NCI-H1694 (cell line): ENCODE measurements at places on chromosomes 11 and 22.

DNA sequence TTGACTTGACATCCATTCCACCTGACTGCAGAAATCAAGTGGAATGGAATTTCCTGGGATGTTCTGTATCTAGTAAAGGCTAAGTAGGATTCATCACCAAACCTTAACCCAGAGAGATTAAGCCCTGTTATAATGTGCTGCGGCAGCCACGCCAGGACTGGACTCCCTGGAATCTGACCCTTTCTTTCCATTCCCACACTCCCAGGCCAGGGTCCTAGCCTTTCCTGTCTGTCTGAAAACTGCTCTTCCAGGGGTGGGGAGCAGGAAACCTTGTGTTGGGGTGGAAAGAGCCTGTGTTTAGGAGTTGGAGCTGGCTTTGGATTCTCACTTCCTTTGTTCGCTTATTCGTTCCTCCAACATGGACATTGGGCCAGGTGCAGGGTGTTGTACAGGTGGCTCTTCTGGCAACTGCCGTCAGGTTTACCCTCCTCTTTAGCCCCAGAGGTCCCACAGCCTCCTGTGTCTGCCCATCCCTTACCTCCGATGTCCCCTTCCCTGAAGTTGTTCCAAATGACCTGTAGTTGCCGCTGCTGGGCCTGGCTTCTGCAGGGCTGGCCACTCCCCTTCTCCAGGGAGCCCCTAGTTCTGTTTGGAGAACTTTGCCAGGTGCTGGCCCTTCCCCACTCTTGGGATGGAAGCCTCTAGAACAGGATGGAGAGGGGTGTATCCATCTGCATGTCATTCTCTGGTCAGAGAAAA, 20.5 kb upstream of the PARVB start:
- DNase-seq = no peak

DNA sequence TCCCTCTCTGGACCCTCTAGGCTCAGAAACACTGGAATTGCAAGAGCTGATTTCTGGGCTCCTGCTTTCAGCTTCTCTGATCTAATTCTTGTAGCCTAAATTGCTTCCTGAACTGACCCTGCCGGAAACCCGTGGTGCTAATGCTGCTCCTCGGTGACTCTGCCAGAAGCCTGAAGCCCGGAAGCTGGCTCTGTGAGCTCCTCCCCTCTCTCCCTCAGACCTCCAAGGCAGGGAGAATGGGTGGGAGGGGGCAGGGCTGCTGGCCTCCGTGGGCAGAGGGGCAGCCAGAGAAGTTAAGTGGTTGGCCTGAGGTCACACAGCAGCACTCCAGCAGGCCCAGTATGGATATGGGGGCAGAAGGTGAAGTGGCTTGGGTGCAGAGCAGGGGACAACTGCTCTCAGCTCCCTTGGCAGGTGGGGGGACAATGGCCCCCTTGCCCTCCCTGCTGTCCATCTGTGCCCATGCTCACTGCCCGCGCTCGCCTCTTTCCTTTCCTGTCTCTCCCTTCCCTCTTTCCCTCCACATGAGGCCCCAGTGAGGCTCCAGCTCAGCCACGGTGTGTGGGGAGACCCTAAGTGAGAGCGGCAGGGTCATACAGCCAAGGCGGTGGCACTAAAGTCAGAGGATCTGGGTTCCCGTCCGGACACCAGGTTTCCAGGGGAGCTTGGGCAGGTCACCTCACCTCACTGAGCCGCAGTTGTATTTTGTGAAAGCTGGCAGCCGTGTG, 16.2 kb downstream of the CAPN5 start:
- no peak for DNase-seq

- DNase-seq = no peak
These were observed 35.4 kb downstream of the MYO18B start for GRCh38 chr22:25777411-25777810.

GRCh38 chr11:110774138-110775014, 62.1 kb upstream of the ARHGAP20 start:
- no peak for DNase-seq

DNA sequence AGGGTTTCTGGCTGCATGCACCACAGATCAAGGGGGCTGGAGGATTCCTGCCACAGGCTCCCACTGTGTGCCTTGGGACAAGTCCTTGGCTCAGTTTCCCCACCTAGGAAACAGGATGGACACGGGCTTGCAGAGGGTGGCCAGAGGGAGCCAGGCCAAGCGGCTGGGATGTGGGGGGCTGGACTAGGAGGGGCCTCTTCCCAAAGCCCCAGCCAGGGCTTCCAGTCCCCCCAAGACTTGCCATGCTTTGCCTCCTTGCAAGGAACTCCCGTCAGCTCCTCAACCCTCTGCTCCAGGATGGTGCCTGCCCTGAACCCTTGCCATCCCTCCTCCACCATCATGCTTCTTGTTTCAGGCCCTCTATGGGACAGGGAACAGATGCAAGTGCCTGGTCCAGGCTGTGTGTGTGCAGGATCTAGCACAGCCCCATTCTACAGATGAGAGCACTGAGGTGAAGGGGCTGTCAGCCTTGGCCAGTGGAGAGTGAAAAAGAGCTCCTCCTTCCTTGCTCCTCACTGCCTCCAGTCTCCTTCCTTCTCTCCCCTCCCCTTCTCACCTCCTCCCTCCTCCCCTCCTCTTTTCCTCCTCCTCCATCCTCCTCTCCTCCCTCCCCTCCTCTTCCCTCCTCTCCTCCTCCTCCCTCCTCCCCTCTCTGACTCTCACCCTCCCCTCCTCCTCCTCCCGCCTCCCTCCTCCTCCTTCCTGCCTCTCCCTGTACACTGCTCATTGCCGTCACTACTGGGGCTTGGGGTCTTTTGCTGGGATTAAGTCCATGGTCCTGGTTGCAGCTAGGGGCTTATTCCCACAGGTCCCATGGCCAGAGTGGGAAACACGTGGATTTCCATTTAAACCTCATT, 13.3 kb upstream of the FGF19 start:
- no peak for DNase-seq

DNA sequence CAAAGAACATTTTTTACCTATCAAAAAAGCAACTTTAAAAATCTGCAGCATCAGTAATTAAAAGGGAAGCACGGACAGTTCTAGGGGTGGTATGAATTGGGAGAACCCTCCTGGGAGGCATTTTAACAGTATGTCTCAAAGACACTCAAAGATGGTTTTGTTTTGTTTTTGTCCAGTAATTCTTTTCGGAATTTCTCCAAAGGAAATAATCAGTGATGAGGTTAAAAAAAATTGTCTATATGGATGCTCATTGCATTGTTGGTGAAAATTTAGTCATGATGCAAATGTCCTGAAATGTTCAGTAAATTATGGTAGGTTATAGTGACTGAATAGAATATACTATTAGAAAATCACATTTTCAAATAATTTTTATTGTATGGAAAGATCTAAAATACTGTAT, 115.1 kb downstream of the ATXN10 start:
- no peak for DNase-seq

- DNase-seq = no peak
These were observed 301.8 kb upstream of the SORL1-AS1 start for GRCh38 chr11:121754598-121754997.

GRCh38 chr11:60953781-60954180, 1.8 kb upstream of the SLC15A3 start:
- no peak for DNase-seq

DNA sequence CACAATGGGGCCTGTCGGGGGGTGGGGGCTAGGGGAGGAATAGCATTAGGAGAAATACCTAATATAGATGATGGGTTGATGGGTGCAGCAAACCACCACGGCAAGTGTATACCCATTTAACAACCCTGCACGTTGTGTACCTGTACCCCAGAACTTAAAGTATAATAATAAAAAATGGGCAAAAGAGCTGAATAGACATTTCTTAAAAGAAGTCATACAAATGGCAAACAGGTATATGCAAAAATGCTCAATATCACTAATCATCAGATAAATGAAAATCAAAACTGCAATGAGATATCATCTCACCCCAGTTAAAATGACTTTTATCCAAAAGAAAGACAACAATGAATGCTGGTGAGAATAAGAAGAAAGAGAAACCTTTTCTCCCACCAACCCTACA, 363.7 kb upstream of the MPPED2 start:
- no peak for DNase-seq

GRCh38 chr22:27594474-27595134, 207.0 kb downstream of the MN1 start:
- DNase-seq = no peak

GRCh38 chr11:120532832-120533196, 21.3 kb downstream of the GRIK4 start:
- no peak for DNase-seq

- DNase-seq = no peak
These were observed 19.2 kb upstream of the PGM2L1 start for GRCh38 chr11:74417379-74417804.

DNA sequence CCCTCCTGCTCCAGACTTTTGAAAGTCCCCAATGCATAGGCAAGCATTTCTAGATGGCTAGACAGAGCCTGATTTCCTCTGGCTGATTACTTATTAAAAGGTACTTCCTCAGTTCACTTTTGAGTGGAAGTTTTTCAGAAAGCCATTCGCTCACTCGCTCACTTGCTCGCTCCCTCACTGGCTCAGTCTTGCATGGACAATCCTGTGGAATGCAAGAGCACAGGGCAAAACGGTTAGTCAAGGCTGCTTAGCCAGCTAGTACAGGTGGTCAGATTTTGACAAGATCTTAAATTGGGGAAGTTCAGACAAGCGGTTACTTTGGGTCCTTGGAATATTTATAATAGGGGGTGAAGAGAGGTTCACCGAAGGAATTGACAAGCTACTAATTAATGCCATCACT, 101.0 kb downstream of the ARL14EP start:
- DNase-seq = no peak

DNA sequence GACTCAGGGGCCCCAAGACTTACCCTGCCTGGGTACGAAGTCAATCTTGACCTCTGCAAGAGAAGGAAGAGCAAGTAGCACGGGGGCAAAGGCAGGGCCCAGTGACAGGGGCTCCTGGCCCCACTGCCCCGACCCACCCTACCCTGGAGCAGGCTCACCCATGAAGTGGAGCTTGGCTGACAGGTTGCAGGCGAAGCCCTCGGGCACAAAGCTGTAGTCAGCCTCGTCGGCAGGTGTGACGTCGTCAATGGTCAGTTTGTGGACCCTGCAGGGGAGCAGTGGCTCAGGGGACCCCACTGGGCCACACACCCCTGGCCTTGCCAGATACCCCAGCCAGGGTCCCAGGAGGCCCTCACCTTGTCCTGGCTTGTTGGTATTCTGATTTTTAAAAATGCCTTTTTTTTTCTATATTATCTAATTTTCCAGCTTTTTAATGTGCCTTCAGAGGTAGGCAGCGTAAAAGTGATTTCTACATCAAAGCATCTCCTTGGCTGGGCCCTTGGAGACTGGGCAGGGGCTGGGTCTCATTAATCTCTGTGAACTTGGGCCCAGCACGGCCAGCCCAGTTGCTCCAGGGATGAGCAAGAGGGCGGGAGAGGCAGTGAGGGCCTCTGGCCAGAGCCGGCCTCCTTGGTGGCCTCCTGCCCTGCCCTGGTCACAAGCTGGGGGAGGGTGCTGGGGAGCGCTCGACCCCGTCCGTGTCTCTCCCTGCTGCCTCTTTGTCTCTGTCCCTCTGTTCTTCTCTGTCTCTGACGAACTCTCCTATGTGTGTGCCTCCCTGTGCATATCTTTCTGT, 11.3 kb downstream of the MYBPC3 start:
- DNase-seq = no peak

- no peak for DNase-seq
These were observed 255.5 kb upstream of the B3GAT1 start for GRCh38 chr11:134667505-134667904.

DNA sequence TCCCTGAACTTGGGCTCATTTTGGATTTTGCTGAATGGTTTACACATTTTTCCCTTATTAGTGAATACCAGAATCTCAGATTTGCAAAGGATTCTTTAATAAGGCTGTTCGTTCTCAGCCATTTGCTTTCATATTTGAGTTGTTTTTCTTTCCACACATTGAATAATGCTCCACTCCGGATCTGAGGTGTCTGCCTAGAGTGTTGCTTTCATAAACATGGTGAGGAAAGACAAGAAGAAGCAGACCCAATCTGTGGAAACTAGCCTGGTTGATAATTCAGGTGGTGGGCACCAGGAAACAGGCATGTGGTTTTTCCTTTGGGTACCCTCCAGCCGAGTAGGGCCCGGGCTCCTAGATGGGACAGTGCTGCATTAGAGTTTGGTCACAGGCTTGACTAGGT, 35.0 kb downstream of the LDLRAD3 start:
- no peak for DNase-seq

DNA sequence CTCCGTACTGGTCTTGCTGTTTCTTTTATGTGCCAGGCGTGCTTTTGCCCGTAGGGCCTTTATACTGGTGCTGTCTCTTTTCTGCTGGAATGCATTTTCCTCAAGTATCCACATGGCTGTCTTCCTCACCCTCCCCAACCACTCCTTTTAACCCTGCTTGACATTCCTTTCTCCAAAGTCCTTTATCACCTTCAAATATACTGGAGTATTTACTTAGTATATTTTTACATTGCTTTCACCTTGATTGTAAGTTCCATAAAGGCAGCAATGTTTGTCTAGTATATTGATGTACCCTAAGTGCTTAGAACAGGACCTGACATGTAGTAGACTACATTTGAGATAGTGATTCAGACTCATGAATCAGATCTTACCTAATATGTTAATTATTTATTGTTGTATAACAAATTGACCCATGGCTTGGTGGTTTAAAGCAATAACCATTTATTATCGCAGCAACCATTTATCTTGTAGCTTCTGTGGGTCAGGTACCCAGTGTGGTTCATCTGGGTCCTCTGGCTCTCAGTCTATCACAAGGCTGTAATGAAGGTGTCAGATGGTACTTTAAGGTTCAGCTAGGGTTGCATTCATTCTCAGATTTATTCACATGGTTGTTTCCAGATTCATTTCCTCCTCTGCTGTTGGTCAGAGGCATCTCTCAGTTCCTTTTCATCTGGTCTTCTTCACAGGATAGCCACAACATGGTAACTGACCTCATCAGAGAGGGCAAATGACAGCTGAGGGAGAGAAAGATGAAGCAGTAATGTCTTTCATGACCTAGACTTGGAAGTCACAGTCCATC, 34.2 kb downstream of the DDX10 start:
- no peak for DNase-seq

DNA sequence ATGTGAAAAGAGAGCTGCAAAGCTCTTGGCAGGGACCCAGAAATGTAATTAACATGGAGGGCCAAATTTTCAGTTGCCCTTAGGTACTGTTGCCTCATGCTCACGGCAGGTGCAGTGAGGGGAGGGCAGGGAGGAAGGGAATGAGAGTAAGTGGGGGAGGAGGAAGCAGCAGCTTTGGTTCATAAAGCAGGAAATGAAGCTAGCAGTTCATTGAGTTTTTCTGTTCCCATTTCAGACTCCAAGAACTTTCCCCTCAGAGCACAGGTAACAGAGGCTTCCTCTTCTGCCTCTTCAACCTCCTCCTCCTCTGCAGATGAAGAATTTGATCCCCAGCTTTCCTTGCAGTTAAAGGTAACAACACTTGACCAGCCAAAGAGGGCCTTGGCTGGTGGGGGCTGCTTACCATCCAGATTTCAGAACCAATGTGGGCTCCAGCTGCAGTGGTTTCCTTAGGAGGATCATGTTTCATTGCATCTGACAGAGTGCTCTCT, 57.9 kb upstream of the PARVA start:
- DNase-seq = peak; percentile 90

DNA sequence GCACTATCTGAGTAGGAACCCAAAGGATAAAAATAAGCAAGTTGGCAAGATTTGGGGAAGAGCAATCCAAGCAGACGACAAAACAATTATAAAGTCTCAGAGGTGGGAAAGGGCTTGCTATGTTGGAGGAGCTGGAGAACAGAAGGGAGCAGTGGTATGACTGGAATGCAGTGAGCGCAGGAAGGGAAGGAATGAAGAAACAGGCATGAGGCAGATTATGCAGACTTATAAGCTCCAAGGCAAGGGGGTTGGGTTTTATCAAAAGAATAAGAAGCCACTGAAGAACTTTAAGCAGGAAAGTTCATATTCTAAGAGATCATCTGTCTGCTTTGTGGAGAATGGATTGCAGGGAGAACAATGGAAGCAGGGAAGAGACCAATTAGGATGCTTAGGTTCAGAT, 31.7 kb downstream of the PGM2L1 start:
- DNase-seq = no peak

GRCh38 chr22:38122616-38123015, 12.1 kb upstream of the BAIAP2L2 start:
- no peak for DNase-seq
